Activated T-cell treated with anti-CD3 and anti-CD28 coated beads, Interleukin-2, amount 50 U/mL, for 24 hours (primary cell): ENCODE measurements at places on chromosomes 7 and 10.
A peak's percentile ranks its signal among the peaks of the same experiment; 100 is the strongest.

DNA sequence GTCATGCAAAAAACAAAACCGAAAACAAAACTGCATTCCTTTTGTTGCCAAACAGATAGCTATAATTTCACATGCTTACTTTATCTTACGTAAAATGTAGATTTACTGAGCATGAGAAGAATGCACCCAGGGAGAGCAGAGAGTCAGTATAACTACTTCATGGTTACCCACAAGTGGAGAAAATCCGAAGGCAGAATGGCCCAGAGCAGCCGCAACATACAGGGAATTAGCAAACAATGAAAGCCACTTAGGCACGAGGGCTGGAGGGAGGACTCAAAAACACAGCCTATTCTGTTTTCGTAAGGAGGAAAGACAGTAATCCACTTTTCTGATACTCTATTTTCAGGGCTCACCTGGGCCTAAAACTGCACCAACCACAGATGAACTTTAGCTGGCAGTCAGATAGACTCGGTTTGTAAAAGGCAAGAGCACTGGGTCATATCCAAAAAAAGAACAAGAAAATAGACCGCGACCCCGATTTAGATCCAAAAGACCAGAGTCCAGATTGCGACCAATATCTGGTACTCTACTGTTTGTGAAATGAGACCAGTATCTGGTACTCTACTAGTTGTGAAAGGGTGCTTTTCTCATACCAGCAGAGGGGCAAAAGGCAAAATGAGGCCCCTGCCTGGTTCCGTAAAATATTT is 1.3 kb downstream of the ITPRIP start:
- H3K27me3 ChIP-seq = no peaks in the 10 kb centered on the region
- H3K36me3 ChIP-seq = peaks cover 42% of the 10 kb centered on the region
- peaks cover 62% of the 10 kb centered on the region for H3K4me1 ChIP-seq
- peak overlapping the region; percentile 87 for H3K4me3 ChIP-seq
- peak overlapping the region; percentile 99 for H3K27ac ChIP-seq

DNA sequence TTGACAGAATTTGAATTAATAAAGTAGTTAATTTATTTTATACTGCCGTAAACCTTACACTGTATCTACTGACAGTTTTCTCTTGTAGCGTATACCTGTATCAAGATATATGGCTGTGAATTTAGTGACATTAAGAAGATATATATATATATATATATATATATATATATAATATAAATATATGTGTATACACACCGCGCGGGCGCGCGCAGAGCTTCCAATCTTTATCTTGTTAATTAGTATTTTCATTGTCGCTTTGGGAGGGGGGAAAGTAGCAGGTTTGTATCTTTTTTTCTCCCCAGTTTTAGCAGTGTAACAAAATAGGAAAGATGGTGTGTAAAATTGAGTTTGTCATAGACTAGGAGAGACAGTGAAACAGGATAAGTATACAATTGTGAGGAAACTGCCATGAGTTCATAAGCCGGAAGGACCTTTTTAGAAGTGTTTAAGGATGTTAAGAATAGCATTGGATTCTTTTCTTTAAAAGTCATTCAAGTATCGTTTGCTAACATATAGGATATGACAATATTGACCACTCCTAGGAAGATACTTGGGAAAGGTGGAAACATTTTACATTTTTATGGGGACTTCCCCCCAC is 2.0 kb downstream of the PLEKHA1 start:
- peak overlapping the region; percentile 13 for H3K4me3 ChIP-seq
- H3K4me1 ChIP-seq = peaks cover 58% of the 10 kb centered on the region
- H3K27me3 ChIP-seq = peaks cover 13% of the 10 kb centered on the region
- peaks cover 18% of the 10 kb centered on the region for H3K36me3 ChIP-seq

DNA sequence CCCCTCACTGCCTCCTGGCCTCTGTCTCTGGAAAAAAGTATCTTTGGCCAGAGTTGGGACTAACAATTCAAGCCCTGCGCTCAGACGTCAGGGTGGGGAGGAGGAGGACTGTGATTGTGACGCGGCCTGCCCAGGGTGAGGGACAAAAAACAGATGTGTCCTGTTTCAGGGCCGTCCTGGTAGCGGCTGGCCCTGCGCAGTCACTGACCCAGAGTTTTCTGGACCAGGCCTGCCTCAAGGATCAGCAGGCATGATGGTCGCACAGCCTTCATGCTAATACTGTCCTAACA is 110.1 kb downstream of the CYTH3 start:
- peaks cover 2% of the 10 kb centered on the region for H3K4me1 ChIP-seq
- H3K36me3 ChIP-seq = peaks cover 47% of the 10 kb centered on the region
- H3K27me3 ChIP-seq = no peaks in the 10 kb centered on the region
- no peak overlapping the region for H3K27ac ChIP-seq

DNA sequence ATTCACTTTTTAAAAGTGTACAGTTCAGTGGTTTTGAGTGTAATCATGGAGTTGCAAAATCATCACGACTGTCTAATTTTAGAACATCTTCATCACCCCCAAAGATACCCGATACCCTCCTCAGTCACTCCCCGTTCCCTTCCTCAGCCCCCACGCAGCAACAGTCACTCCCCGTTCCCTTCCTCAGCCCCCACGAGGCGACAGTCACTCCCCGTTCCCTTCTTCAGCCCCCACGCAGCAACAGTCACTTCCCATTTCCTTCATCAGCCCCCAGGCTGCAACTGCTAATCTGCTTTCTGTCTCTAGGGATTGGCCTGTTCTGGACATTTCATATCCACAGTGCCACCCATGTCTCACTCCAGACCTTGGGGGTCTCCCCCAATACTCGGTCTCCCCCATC is 161.6 kb upstream of the PPP2R2D start:
- no peaks in the 10 kb centered on the region for H3K4me1 ChIP-seq
- no peaks in the 10 kb centered on the region for H3K36me3 ChIP-seq
- H3K4me3 ChIP-seq = no peak overlapping the region

GRCh38 chr10:119772334-119772733 is 46.5 kb downstream of the INPP5F start:
- H3K4me3 ChIP-seq = no peak overlapping the region
- no peak overlapping the region for H3K27ac ChIP-seq
- H3K27me3 ChIP-seq = no peaks in the 10 kb centered on the region
- DNase-seq = no peak
- peaks cover 9% of the 10 kb centered on the region for H3K36me3 ChIP-seq

GRCh38 chr7:129671266-129671665 is 59.7 kb downstream of the NRF1 start:
- H3K4me3 ChIP-seq = no peak overlapping the region
- peaks cover 37% of the 10 kb centered on the region for H3K36me3 ChIP-seq
- no peaks in the 10 kb centered on the region for H3K27me3 ChIP-seq
- DNase-seq = no peak

DNA sequence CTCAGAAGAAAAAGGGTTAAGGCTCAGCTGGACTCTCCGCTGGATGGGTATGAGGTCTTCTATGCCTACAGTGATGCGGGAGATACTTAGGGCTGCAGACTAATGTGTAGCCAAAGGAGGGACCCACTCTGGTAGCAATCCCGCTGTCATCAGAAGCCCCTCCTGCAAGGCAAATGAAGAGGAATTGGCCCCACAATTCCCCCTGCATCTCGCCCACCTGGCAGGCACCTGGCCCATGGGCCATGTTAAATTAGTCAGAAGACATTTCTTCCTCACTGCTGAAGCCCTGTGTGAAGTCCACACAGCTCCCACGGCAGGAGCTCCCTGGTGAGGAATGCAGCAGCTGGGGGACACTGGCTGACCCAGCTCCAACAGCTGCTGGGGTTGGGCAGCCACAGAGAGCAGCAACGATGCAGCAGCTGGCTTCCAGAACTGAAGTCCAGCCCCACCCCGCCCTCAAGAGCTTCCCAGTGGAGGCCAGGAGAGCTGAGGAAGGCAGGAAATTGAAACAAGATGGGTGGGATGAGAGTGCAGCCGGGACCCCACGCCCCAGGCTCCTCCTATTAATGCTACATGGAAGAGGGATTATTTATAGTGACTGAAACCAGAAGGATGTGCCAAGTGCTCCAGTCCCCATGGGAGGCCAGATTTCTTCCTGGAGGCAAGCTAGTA is 5.5 kb downstream of the VSTM4 start:
- H3K36me3 ChIP-seq = no peaks in the 10 kb centered on the region
- no peak overlapping the region for H3K27ac ChIP-seq
- peaks cover 32% of the 10 kb centered on the region for H3K27me3 ChIP-seq

DNA sequence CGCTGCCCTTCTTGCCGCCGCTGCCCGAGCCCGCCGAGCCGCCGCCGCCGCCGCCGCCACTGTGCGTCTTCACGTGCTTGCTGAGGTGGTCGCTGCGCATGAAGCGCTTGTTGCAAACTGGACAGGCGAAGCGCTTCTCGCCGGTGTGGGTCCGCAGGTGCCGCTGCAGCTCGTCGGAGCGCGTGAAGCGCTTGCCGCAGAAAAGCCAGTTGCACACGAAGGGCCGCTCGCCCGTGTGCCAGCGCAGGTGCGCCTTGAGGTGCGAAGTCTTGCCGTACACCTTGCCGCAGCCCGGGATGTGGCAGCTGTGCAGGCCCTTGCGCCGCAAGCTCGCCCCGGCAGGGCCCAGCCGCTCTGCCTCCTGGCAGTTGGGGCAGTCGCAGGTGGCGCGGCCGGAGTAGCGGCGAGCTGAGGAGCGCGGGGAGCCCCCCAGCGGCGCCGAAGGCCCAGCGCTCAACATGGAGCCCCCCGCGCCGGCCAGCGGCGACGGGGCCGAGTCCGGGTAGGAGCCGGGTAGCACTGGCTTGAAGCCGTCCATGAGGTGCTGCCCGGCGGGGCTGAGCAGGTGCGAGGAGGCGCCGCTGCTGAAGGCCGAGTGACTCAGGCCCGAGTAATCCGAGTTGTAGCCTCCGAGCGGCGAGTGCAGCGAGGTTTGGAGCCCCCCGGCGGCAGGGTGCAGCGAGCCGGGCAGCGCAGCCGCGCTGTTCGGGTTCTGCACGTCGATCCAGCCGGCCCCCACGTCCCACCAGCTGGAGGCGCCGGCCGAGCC is 2.1 kb downstream of the SP8 start:
- no peak overlapping the region for H3K27ac ChIP-seq
- H3K4me3 ChIP-seq = no peak overlapping the region
- peaks cover 2% of the 10 kb centered on the region for H3K36me3 ChIP-seq
- H3K27me3 ChIP-seq = peaks cover 85% of the 10 kb centered on the region

DNA sequence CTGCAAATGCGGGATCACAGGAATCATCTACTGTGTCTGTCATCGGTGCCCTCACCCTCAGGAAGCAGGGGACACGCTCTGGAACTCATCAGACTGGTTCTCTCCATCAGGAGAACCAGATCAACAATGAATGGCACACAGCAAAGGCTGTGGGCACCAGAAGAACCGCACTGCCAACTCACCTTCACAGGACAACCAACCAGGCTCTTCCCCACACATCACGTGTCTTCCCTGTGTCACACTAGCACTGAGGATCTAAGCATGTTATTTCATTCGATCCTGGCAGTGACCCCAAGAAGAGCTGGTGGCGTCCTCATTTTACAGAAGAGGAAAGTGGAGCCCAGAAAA is 106.1 kb downstream of the TNS3 start:
- H3K4me1 ChIP-seq = peaks cover 6% of the 10 kb centered on the region
- no peak overlapping the region for H3K27ac ChIP-seq
- H3K4me3 ChIP-seq = no peak overlapping the region
- DNase-seq = no peak

- peak overlapping the region; percentile 72 for H3K27ac ChIP-seq
- H3K36me3 ChIP-seq = peaks cover 89% of the 10 kb centered on the region
- no peaks in the 10 kb centered on the region for H3K27me3 ChIP-seq
- no peak overlapping the region for H3K4me3 ChIP-seq
- peaks cover 50% of the 10 kb centered on the region for H3K4me1 ChIP-seq
- no peak for DNase-seq
Measured at GRCh38 chr10:112442063-112442462, 4.7 kb downstream of the ZDHHC6 start.

- H3K4me3 ChIP-seq = no peak overlapping the region
- H3K36me3 ChIP-seq = no peaks in the 10 kb centered on the region
- no peak overlapping the region for H3K27ac ChIP-seq
- H3K27me3 ChIP-seq = no peaks in the 10 kb centered on the region
- H3K4me1 ChIP-seq = peaks cover 13% of the 10 kb centered on the region
Measured at GRCh38 chr10:35225204-35225603, 98.6 kb downstream of the CREM start.

DNA sequence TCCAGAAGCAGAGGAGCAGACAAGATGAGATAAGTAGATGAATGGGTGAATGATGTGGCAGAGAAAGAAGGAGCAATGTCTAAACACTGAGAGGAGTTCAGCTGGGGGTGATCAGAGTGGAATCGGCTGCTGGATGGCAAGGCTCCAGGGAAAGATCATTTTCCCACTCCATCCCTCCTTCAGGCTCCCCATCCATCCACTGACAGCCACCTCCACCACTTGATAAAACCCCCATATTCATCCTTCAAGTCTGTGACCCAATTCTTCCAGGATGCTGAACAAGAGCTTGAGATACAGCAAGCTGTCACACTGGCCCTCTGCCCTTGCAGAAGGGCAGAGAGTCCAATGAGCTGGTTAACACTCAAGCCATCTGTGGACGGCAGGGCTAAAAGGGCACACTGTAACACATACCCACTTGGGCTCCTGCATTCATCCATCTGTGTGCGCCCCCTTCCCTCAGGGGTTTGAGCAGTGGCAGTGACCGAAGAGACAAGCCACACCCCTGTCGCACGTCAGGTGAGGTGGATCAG is 30.8 kb upstream of the CACNB2 start:
- no peaks in the 10 kb centered on the region for H3K27me3 ChIP-seq
- no peak overlapping the region for H3K27ac ChIP-seq
- no peaks in the 10 kb centered on the region for H3K36me3 ChIP-seq
- H3K4me1 ChIP-seq = no peaks in the 10 kb centered on the region
- no peak for DNase-seq

GRCh38 chr10:132776821-132777220 is 9.1 kb downstream of the NKX6-2 start:
- peaks cover 38% of the 10 kb centered on the region for H3K36me3 ChIP-seq
- no peak overlapping the region for H3K4me3 ChIP-seq
- DNase-seq = no peak
- no peaks in the 10 kb centered on the region for H3K27me3 ChIP-seq

GRCh38 chr7:127153315-127153714 is 99.4 kb downstream of the GRM8 start:
- H3K27ac ChIP-seq = no peak overlapping the region
- peaks cover 16% of the 10 kb centered on the region for H3K27me3 ChIP-seq
- no peaks in the 10 kb centered on the region for H3K36me3 ChIP-seq
- H3K4me1 ChIP-seq = no peaks in the 10 kb centered on the region

DNA sequence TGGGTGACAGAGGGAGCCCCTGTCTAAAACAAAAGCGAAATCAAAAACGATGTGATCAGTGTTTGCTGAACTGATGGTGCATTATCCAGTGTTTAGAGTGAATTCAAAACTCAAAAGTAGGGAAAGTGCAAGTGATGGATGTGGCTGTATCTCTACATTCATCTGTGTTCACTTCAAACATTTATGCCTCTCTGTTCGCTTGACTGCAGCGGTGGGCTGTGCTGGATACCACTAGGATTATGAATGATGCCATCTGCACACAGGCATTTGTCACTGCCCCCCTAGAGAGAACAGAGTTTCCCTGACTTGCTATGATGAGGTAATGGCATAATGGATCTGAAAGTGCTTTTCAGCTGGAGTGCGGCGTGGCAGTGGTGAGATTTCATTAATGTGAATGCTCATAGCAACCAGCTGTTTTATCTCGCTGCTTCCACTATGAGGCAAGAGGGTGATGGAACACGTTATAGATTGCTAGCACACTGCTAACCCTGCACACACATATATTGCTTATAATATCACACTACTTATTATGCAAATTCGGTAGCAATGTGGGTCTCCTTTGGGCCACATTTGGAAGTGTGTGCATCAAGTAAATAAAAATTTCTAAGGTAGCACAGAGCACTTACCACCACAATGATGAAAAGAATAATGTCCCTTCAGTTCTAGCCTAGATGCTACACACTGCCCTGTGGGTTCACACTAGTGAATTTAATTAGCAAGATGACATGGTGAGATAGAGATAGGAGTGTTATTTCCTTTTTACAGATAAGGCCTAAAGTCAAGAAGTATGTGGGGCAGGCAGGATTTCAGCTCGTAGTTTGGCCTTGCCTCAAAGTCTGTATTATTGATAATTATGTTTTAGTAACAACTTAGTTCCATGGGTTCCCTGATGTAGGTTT is 164.7 kb downstream of the CAMK1D start:
- H3K4me1 ChIP-seq = peaks cover 34% of the 10 kb centered on the region
- H3K4me3 ChIP-seq = no peak overlapping the region
- no peaks in the 10 kb centered on the region for H3K27me3 ChIP-seq
